Mesangial cell (primary cell): ENCODE measurements at places on chromosomes 1 and 21. TPM values are rescaled to one million over a fixed set of nuclear protein-coding genes. Genes with fewer than 3 reads are reported as not detected.

Gene KCNJ9
- not detected in 2 replicates for total RNA-seq

Gene NEGR1
- total RNA-seq: 5.3 and 7.5 TPM in 2 replicates

Gene BEST4
- under 0.01 and 0.38 TPM in 2 replicates for total RNA-seq

Gene FBXO2
- total RNA-seq: 1.1 and 4.4 TPM in 2 replicates

Gene ZNF670
- total RNA-seq: 1.6 and 1.8 TPM in 2 replicates

Gene NBPF20
- total RNA-seq: 1.3 and 1.6 TPM in 2 replicates

Gene OR2T34
- not detected in 2 replicates for total RNA-seq

Gene ABCG1
- total RNA-seq: 2.9 TPM in 1 of 2 replicates, not detected in the other
